Activated T-cell treated with anti-CD3 and anti-CD28 coated beads, Interleukin-2, amount 50 U/mL, for 1 hour (primary cell): ENCODE measurements at places on chromosomes 5 and 9.

- DNase-seq = no peak
These were observed 40.7 kb downstream of the TLR4 start for GRCh38 chr9:117744856-117745389.

DNA sequence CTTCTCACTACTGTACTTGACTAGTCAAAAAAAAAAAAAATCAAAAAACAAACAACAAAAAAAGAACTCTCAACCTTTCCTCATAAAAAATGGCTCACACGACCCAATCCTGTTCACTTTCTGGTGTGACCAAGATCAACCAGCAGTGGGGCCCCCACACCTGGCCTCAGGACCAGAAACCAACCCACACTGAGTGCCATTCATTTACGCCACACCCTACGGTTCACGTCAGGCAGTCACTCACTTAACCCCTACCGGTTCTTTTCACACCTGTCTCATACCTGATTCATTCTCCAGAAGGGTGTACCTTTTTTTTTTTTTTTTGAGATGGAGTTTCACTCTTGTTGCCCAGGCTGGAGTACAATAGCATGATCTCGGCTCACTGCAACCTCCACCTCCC lies 5.7 kb downstream of the SUSD1 start:
- DNase-seq = no peak

DNA sequence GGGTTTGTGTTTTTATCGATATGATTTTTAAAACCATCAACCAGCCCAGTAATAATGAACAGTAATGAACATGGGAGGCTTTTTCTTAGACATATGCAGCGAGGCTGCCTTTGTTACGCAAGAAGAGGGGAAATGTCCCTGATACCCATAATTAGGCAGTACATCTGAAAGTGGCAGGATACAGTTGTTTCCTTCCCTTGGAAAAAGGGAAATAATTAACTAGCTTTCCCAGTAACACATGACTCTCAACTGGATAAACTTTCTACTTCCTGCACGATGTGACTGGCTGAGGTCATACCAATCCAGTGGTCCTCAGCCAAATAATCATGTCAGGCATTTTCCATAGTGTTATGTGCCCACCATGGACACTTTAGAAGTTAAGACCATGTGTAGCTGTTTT lies 431.6 kb upstream of the C9orf72 start:
- no peak for DNase-seq

GRCh38 chr5:19885040-19885824 lies 102.8 kb downstream of the CDH18 start:
- DNase-seq = no peak

GRCh38 chr9:121744002-121744686 lies 92.7 kb downstream of the DAB2IP start:
- DNase-seq = no peak

DNA sequence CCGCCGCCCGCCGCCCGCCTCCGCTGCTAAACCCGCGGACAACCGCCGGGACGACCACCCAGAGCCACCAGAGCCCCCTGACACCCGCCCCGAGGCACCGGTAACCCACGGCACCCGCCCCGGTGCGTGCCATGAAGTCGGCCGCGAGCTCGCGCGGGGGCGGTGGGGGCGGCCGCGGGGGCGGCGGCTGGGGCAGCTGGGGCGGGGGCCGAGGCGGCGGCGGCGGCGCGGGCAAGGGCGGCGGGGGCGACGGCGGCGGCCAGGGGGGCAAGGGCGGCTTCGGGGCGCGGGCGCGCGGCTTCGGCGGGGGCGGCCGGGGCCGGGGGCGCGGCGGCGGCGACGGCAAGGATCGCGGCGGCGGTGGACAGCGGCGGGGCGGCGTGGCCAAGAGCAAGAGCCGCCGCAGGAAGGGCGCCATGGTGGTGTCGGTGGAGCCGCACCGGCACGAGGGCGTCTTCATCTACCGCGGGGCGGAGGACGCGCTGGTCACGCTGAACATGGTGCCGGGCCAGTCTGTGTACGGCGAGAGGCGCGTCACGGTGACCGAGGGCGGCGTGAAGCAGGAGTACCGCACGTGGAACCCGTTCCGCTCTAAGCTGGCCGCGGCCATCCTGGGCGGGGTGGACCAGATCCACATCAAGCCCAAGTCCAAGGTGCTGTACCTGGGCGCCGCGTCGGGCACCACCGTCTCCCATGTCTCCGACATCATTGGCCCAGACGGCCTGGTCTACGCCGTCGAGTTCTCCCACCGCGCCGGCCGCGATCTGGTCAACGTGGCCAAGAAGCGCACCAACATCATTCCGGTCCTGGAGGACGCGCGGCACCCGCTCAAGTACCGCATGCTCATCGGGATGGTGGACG lies 499 bp downstream of the FBLL1 start:
- DNase-seq = no peak

GRCh38 chr5:79143684-79144379 lies 32.2 kb downstream of the BHMT start:
- DNase-seq = no peak

GRCh38 chr9:93280661-93281259 lies 96.8 kb downstream of the WNK2 start:
- no peak for DNase-seq

DNA sequence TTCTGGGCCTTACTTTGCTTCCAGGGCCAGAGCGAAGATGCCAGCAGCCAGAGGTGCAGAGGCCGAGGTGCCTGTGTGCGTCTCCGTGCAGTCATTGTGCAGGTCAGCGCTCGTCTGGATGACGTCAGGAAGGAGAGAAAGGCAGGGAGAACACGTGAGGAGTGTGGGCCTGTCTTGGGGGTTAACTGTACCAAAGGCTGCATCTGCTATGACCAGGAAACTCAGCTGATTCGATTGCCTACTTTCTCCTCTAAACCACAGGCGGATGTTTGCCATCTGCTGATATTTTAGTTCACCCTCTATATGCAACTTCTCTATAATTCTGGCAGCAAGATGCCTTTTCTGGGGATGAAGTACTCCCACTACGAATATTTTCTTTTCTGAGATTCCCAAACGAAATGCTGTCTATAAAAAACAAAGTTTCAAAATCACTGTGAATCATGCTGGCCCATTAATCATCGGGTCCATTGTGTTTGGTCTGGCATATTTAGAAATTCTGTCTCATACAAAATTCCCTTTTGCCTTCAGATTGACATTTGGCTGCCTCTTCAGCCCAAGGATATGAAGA lies 24.8 kb downstream of the PCSK1 start:
- DNase-seq = no peak

GRCh38 chr5:78621291-78621738 lies 27.3 kb downstream of the LHFPL2 start:
- DNase-seq = no peak

- peak; percentile 80 for DNase-seq
These were observed 3.7 kb upstream of the STXBP1 start for GRCh38 chr9:127608104-127608966.

DNA sequence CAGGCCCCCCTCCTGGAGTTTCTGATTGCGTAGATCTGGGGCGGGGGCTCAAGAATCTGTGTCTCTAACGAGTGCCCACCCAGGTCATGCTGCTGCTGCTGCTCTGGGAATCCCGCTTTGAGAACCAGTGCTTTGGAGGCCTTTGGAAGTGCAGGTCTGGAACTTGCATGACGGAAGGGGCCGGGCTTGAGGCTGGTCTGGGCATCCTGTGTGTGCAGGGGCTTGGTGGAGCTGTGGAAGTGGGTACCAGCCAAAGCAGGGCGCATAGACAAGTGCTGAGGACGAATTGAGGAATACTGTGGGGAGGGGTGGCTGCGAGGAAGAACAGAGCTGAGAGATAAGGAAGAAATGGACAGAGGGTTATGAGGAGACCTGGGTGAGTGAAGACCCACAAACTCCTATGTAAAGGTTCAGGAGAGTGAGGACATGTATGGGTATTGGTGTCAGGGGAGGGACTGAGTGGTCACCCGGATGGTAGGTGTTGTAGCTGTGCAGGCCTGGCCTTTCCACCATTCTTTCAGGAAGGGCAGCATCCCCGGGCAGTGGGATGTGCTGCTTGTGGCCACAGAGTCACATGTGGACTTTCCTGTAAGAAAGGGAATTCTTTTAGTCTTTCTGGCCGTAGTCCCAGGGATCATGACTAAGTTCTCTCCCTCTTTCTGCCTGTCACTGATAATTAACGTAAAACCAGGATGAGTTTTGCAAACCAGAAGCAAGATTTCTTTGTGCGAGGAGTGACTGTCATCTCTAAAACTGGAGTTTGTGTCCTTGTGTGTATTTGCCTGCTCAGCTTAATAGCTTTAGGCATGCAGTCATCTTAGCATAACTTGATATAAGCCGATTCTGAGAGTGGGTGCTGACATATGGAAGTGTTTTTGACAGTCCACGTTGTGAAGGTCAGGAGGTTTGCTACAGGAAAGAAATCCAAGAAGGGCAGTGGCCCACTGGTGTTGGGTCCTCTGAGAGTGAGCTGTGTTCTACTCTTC lies 43.3 kb upstream of the TJP2 start:
- DNase-seq = no peak

GRCh38 chr5:83750749-83751148 lies 30.1 kb upstream of the HAPLN1 start:
- DNase-seq = no peak

DNA sequence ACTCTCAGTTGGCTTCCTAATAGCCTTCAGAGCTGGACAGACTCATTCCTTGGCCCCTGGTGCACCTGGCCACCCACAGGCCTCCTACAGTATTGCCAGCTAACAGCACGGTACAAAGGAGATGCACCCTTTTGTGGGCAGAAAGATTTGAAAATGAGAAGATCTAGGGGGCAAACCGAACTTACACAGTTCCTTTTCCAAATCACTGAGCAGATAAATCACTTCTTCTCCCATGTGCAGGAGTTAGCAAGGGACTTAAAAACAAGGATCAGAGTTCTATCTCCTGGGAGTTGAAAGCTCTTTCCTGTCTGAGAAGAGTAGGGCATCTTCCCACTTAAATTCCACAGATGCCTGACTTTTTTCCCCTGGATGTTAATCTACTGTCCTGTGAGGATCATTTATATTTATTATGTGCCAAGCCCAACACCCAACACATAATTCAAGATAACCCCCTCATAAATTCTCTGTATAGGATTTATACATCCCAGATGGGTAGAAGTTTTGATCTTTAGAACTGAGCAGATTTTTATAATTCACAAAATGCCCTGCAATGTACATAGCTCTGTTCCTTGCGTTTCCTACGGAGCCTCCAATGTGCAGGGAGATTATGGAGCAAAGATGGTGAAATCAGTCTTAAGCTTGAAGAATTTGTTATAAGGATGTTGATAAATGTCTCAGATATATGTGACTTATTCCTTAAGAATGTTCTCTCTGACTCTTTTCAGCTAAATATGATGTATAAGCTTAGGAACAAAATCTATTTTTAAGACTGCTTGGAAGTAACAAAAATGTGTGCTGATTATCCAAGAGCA lies 207.2 kb upstream of the DAPK1 start:
- no peak for DNase-seq

DNA sequence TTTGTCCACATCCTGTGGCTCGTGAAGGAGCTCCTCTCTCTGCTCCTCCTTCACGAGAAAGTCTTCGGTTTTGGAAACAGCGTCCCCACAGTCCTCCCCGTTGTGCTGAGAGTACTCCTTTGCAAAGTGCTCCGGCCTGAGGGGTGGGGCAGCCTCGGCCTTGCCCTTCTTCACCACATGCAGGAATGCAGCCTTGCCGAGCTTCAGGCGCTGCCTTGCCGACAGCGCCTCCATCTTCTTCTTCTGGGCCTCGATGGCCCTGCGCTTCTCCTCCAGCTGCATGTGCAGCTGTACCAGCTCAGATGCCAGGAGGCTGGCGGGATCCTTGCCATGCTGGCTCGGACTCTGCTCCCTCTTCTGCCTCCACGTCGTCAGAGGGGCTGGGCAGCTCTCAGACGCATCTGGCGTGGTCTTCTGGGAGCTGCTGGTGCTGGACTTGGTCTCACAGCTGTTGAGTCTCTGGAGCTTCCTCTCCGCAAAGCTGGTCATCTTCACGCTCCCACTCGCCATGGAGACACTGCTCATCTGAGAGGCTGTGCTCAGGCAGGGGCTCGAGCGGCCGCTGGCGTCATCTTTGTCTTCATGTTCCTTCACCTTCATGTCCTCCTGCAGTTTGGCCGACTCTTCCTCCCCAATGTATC lies 85.5 kb downstream of the CAMSAP1 start:
- no peak for DNase-seq

GRCh38 chr5:150224483-150225027 lies 34.7 kb downstream of the SLC6A7 start:
- no peak for DNase-seq

DNA sequence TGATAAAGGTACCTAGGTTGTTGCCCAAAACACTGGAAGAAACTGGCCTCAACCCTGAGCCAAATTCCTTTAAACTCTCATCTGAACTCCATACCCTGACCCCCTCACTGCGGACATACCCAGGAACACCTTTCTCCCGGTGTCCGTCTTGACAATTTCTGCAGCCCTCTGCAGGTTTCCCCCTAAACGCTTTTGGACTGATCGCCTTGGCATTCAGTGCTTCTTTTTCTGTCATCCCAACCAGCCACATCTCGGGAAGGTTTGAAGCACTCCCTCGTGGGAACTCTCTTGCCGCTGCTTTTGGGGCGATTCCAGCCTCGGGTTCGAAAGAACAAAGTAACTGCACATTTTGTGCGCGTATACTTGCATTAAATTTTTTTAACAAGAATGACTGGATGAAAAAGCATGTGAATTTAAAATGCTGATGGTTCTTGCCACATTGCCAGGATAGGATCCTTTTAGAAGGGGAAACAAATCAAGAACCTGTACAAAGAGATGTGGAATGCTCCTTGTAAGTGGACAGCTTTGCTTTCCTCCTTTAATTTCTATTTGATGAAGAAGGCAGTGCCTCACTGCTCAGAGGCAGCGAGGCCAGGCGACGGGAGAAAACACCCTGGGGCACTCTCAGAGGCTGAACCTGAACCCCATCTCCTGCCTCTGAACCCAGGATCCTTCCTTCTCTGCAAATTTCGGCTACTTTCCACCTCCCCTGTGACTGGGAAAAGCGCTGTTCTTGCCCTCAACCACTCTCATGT lies 615 bp downstream of the PSMD5 start:
- DNase-seq = no peak

- DNase-seq = no peak
These were observed 10.1 kb downstream of the TLR4 start for GRCh38 chr9:117714282-117714681.

DNA sequence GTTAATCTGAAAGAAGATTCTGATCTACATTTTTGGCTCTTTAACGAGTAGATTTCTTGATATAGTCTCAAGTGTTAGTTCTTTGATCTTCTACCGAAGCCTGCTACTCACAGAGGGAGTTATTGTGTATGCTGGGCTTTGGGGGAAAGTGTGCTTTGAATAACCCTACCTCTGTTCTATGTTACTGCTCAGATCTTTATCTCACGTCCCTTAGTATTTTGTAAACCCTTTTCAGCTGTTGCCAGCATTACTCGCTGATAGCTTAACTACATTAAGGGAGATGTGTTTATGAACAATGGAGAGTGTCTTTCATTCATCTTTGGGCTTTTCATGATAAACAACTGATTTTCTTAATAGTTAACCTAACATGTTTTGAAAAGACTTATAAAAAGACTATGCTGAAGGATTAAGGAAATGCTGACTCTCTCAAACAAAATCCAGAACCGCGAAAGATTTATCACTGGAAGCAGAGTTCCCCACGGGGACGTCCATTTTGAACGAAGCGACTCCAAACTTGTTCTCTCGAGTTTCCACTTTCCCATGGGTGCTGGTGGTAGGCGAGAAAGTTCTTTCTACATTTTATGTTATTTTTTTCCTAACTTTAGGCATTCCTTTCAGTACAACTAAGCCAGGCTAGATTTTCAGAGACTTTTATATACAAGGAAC lies 27.9 kb upstream of the ALDH1A1 start:
- no peak for DNase-seq
